KG1 (cell line): ENCODE measurements at places on chromosomes 16 and 17.

DNA sequence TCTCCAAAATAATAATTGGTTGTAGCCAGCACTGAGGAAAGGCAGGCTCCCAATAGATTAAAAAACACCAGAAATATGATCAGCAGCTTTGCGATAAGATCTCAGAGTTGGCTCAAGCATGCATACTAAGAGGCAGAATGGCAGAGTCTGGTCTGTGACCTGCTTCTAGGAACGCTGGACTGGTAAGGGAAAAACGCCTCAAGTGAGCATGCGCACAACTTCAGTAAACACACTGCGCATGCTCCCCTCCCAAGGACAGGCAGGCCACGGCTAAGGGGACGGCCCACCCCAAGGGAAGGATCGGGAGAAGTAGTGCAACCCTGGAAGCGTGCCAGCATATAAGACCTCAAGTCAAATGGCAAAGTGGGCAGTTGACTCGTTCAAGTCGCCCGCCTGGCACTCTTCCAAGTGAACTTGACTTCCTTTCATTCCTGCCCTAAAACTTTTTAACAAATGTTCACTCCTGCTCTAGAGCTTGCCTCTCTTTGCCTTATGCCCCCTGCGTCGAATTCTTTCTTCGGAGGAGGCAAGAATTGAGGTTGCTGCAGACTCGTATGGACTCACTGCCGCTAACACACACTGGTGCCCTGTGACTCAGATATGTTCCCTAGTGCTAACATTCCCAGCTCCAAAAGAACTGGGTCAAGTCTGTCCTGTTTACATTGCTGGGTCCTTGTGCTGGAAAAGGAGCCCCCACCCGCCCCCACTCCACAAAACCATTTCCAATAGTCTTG is 22.4 kb upstream of the PRM1 start:
- DNase-seq: no peak

DNA sequence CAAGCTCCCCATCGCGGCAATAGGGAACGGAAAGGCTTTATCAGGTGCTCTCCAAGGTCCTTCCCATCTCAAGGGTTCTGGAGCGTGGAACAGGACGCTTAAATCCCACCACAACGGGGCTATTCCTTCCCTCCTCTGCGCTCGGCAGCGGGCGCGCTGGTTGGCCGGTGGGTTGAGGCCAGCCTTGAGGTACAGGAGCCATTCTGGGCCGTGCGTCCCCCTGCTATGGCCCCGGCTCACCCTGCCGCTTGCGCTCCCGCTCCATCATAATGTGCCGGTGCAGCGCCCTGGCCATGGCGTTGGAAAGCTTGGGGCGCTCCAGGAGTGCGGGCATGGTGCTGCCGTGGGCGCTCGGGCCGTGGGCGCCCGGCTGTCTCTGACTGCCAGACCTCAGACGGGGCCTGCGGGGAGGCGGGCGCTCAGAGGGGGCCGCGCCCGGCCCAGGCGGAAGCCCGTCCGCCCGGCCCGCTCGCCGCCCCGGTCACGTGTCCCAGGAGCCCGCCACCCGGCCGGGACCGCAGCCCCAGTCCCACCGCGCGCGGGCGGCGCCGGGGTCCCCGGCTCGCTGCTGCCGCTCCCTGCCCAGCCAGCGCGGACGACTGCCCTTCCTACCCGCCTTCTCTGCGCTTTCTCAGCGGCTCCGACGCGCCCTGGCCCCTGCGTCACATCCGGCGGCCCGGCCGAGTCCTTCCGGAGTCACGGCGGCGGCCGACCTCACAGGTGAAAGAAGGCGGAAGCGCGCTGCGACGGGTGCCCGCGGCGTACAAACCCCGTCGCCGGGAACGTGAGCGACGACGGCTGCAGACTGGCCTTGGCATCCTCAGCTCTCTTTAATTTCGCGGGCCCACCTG is at the start of gene GPS2:
TSS of gene GPS2 (minus strand) at position 642 of the 851 bp plus-strand sequence. CDS start at position 334, 308 bp downstream.
- peak; percentile 37 for DNase-seq

GRCh38 chr17:40937384-40937819 is at the start of gene KRT23:
Gene KRT23, minus strand, starts transcription at chr17:40937646. Its CDS starts 1,043 bp downstream, at chr17:40936603.
- no peak for DNase-seq

GRCh38 chr17:39750131-39751015 is 12.6 kb downstream of the GRB7 start:
- no peak for DNase-seq

- no peak for DNase-seq
These were observed 72.6 kb downstream of the IRX5 start for GRCh38 chr16:55003306-55003705.

DNA sequence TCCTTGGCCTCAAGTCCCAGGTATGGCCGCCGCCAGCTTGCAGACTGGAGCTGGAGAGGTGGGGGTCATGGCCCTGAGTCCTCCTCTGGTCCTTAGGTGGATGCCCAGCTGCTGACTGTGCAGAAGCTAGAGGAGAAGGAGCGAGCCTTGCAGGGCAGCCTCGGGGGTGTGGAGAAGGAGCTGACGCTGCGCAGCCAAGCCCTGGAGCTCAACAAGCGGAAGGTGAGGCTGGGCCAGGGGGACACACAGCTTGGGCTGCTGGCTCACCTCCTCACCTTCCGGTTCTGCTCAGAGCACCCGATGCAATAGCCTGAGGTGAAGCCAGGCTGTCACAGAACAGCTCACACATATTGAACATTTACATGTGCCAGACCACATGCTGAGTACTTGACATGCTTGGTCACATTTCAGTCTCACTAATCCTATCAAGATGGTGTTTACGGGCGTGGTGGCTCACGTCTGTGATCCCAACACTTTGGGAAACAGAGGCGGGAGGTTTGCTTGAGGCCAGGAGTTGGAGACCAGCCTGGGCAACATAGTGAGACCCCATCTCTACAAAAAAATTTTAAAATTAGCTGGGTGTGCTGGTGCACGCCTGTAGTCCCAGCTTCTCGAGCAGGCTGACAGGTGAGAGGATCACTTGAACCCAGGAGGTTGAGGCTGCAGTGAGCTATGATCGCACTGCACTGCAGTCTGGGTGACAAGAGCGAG is 7.4 kb downstream of the RNF40 start:
- no peak for DNase-seq

DNA sequence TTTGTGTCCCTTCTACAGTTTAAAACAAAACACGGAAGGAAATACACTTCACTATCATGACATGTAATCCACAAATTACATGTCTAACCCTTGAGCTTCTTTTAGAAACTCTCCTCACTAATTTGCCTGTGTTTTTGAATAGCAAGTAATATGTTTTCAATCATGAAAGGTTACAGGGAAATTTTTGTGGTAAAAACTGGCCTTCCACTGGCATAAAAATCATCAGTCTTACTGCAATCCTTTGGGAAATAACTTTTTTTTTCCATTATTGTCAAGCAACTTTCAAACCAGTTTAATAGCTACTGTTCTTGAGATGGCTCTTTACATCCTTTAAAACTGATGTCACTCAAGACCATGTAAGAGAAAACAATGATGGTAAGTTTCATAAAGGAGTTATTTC is 27.0 kb downstream of the MYO1D start:
- DNase-seq: no peak

- DNase-seq: no peak
These were observed 24.3 kb upstream of the C1QL1 start for GRCh38 chr17:44992242-44992939.

DNA sequence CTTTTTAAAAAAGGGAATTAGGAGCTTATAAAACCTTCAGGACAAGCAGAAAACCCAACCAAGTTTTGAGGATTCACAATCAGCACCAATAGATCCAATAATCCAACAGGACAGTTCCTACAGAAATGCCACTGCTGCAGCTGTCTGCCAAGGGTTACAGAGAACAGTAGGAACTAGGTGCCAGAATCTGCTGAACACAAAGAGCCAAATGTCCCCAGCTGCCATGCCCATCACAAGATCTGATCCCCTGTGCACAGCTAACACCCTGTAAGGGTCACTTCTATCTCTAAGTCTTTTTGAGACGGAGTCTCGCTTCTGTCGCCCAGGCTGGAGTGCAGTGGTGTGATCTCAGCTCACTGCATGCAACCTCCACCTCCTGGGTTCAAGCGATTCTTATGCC is 262.3 kb downstream of the STX8 start:
- no peak for DNase-seq

- DNase-seq: no peak
These were observed 120.6 kb downstream of the TANC2 start for GRCh38 chr17:63086483-63087185.

- DNase-seq: no peak
These were observed 255.6 kb downstream of the HS3ST3A1 start for GRCh38 chr17:13346081-13346533.

DNA sequence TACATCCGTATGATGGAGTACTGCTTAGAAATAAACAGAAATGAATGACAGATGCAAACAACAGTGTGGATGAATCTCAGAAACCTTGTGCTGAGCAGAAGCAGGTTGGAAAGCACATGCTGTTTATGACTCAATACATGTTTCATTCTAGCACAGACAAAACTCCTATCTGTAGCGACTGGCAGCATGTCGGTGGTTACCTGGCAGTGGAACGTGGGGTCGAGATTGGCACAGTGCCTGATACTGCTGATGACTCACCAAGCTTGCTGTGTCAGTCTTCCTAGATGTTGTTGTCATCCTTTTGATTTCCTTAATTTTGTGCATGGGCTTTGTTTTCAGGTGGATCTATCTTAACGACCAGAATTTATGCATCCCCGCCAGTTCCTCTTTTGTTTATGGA is 62.1 kb downstream of the GAN start:
- no peak for DNase-seq

- DNase-seq: peak; percentile 49
These were observed 369.2 kb downstream of the CDH13 start for GRCh38 chr16:82995924-82996441.

DNA sequence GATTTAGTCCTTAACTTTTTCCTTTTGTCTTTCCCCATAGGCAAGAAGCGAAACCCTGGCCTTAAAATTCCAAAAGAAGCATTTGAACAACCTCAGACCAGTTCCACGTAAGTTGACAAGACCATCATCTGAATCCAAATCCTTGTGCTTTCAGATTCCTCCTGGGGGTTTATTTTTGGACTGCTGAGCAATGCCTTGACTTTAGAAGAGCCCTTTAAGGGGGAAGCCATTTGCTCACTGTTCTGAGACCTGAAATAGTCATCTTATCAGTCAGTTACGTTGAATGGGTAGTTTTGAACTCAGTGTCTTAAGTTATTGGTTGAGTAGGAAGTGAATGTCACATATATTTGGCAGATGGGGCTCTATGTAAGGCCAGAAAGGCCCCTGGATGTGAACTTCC is 91.2 kb downstream of the MAP2K6 start:
- no peak for DNase-seq

DNA sequence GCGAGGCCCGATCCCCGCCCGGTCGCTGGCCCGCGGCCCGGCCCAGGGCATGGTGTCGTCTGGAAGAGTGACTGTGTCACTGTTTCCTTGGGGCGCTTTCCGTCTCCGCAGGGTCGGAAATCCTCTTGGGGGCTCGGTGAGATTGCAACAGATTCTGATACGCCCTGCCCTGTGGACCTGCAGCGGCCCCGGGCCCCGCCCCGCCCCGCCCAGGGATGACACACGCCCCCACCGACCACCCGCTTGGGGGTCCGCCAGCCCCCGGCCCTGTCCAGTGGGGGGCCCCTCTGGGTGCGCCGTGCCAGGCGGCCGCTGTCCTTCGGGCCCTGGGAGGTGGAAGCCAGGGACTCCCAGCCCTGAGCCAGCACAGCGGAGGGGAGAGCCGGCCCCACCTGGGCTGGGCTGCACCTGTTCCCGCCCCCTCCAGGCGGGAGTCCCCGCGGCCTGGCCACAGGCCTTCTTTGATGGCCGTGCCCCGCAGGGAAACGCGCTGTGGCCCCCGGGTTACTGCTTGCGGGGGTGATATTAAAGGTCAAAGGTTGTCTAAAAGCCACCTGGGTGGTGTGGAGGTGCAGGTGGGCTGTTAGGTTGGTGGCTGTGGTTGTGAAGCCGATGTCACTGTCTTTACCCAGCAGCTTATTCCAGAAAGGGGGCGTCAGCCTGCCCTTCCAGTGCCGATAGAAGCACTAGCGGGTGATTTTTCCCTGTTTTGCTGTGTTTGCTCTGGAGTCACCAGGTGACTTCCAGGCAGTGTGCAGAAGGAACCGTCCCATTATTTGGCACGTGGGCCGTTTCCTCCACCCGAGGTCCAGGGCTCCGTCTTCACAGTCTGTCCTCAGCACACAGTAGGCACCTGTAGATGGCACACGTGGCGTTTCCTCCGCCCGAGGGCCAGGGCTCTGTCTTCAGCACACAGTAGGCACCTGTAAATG is 752 bp downstream of the TBC1D24 start:
- DNase-seq: no peak

DNA sequence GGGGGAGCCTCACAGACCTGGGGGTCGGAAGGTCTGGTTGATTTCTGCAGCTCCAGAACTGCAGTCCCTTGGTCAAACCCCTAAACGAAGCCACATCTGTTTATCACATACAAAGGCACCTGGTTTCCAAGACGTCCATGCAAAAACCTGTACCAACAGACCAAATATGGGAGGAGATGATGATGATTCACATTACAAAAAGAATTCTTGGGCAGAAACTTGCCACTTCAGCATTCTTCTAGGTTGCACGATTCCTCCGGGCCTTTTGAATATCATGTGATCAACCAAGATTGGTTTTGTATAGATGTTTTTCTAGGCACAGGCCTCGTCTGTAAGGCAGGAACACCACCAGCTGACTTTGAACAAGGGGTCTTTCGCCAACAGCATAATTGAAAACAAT is 466.3 kb downstream of the SOX9 start:
- DNase-seq: no peak

GRCh38 chr16:54050459-54051210 is 236.0 kb downstream of the IRX3 start:
- peak; percentile 57 for DNase-seq

- no peak for DNase-seq
These were observed 1.9 kb downstream of the EPN3 start for GRCh38 chr17:50534222-50534978.

- no peak for DNase-seq
These were observed at the start of gene CDYL2 for GRCh38 chr16:80804526-80805383. Gene CDYL2, minus strand, starts transcription at chr16:80804598. Its CDS starts 425 bp downstream, at chr16:80804173.

- DNase-seq: no peak
These were observed 5.2 kb downstream of the USP7 start for GRCh38 chr16:8958344-8959167.
